ENCODE measurements at places on chromosomes 3 and 15.

GRCh38 chr3:182276512-182276911 is 516.8 kb upstream of the ATP11B start:
- DNase-seq: no peak

DNA sequence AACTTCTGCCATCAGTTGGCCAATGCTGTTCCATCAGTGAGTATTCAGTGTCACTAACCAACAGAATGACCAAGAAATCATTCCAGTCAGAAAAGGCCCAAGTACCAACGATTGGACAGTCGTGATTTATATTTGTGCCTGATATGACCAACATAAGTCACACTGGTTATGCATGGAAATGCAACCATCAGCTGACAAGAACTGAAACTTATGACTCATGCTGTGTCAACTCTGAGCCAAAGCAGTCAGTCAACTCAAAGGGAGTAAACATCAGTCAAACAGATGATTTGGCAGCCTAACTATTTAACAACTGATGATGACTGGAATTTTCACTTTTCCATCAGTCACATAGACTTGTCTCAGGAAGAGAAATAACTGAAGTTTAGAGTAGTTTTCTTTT is 142.4 kb downstream of the ANXA2 start:
- DNase-seq: no peak

- no peak for DNase-seq
These were observed 16.7 kb upstream of the PPP1R2 start for GRCh38 chr3:195559723-195560409.

GRCh38 chr3:172709774-172710663 is 848 bp downstream of the NCEH1 start:
- DNase-seq: no peak

DNA sequence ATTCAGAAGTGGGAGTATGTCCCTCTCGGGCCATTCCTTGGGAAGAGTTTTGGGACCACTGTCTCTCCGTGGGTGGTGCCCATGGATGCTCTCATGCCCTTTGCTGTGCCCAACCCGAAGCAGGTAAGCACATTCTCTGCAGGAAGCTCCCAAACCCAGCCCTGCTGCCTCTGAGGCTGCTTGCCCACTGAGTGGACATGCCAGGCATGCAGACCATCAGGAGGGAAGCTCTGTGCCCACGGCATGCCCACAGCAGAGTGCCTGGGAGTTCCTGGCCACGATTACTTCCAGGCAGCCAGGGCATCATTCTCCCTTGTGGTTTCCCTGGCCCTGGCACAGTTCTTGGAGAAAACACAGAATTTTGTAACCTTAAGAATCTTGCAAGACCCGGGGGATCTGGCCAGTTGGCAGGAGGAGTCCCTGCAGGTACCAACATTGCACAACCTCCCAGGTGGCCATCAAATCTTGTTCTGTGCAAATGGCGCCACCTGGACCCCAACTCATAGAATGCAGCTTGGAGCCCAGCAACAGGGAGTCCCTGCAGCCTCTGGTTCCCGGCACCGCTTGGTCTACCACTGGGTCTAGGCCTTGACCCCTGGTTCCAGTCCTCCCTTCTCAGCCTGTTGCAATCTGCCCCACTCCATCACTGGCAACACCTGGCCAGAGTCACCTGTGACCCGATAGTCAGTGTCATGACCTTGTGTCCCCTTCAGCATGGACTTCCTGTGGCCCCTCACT is 20.4 kb downstream of the FAH start:
- no peak for DNase-seq

GRCh38 chr3:47259114-47259513 is 23.5 kb downstream of the KIF9 start:
- DNase-seq: no peak

GRCh38 chr3:140529096-140529495 is 148.8 kb upstream of the TRIM42 start:
- DNase-seq: no peak

DNA sequence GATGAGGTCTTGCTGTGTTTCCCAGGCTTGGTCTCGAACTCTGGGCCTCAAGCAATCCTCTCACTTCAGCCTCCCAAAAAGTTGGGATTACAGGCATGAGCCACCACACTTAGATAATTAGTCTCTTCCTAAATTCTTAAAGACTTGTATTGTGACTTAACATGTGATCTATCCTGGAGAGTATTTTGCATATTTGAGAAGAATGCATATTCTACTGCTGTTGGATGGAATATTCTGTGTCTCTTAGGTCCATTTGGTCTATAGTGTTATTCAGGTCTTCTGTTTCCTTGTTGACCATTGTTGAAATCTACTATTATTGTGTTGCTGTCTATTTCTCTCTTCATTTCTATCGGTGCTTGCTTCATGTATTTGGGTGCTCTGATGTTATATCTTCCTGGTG is 60.1 kb upstream of the VILL start:
- DNase-seq: no peak
